ELR (cell line): ENCODE measurements at places on chromosomes 2 and 18.

DNA sequence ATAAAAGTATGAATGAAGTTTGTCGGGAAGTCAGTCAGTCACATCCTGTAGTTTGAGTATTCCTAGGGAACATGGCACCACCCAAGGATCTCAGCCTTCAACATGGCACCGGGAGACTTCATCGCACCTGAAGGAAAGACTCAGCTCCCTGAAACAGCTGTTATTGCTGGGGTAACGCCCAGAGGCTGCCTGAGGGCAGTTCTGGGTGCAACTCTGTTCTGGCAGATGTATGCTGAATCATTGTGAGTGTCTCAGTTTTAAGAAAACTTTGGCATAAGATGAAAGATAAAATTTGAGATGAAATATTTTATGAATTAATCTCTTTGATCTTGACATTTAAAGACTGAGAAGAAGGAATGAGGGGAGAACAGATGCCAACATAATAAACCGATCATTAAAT lies 49.9 kb upstream of the SERPINB2 start:
- no peak for DNase-seq

DNA sequence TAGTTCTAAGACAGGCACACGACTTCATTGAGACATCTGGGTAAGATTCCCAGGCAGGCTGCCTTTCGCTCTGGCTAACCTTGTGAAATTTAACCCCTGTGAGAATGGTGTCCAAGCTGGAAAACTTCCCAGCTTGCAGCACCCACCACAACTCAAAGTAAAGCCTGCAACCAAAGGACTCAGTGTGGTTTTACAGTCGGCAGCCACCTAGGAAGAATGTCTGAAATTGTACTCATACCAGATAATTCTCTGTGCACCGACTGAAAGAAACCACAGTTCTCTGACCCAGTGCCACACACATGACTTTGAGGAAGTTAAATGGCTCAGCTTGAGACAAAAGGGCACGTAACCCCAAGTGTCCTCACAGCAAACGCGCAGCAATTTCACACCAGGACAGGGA lies 125.7 kb downstream of the RBMS1 start:
- DNase-seq: peak; percentile 92

DNA sequence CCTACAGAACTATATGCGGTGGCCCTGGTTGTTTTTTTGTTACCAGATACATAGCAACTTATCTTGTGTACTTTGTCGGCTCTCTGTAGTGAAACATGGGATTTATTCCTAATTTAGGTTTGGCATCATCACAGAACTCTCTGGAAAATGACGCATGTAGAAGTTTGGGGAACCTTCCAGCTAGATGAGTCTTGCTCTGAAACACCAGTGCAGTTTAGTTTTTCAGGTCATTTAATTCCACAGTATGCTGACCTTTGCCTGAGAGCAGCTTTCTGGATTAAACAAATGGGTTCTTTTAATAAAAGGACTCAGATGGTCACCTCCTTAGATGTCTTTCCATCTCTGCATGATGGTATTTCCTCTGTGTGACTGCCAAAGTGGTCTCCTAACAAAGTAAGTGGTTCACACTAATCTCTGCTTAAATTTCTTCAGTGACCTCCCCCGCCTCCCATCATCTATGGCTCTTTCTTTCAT lies 39.9 kb downstream of the MYO3B start:
- no peak for DNase-seq

DNA sequence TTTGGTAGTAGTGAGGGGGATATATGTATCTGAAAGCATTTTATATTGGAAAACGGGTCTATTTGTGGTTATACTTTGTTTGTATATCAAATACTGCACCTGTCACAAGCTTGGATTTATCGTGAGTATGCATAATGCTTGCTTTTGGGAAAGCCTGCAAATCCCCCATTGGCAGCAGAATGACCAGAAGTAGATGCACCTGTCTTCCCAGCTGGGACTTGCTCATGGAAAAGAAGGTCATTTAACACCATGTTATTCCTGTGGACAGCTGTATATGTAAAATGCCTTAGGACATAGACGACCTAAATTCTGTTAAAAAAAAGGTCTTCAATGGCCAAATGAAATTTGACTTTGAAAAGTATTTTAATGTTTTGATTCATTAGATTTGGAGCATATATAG lies 599.4 kb downstream of the XIRP2 start:
- DNase-seq: no peak

- no peak for DNase-seq
Measured at GRCh38 chr2:159098361-159098760, 129.9 kb downstream of the TANC1 start.

DNA sequence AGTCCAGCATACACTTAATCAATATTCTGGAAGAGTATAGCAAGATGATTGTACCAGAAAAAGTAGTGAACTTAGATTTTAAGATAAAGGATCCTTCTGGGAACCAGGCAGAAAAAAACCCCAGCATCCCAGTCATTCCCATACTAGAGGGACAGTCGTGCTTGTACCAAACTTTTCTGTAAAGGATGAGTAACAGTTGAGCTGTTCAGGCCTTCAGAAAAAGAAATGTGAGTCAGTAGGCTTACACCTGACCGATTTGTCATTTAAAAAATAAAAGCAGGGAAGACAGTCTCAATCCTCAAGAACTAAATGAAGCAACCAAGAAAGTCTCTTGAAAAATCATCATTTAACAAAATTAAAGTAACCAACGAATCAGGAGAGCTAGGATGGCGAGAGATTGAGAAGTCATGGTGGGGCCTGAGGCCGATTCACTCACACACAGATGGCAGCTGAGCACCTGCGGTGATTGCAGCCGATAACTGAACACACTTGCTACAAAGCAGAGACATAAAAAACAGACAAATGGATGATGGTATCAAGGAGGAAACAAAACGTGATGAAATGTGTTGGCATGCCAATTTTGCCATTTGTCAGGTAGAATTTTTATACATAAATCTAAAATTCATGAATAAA lies 170.0 kb upstream of the ALKAL2 start:
- DNase-seq: no peak

GRCh38 chr2:179417436-179417949 lies 152.9 kb upstream of the SESTD1 start:
- DNase-seq: no peak

GRCh38 chr2:52995424-52995823 lies 772.2 kb upstream of the CHAC2 start:
- DNase-seq: no peak

DNA sequence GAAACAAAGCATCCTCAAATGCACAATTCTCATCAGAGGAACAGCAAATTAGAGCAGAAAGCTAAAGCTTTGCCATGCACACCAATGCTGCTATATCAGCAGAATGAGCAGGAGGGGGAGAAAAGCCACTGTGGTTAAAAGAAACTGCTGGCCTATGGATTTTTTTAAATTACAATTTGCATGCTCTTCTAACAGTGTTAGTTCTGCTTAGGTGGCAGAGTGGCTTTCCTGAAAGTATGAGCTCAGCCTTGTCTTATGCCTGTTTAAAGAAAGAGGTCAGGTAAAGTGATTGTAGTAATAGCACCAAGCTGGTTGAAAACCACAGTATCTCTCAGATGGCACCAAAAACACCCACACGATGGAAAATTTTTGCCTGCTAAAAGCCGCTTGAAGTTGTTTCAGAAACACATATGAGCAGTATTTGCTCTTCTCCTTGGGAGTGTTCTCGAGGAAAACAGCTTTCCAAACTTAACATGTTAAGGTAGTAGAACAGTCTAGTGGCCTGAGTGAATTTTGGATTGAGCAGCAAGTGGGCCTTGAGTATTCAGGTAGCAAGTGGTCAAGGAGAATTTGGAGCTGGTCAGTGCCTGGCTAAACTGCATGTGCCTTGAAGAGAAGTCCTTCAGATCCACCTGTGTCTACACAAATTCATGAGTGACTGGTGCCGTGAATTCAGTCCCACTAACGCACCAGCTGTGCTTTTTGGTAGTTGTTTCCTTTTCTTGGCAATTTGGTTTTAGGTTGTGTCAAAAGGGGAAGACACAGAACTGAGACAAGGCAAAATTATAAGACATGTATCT lies 19.6 kb upstream of the NDUFV2 start:
- DNase-seq: no peak

DNA sequence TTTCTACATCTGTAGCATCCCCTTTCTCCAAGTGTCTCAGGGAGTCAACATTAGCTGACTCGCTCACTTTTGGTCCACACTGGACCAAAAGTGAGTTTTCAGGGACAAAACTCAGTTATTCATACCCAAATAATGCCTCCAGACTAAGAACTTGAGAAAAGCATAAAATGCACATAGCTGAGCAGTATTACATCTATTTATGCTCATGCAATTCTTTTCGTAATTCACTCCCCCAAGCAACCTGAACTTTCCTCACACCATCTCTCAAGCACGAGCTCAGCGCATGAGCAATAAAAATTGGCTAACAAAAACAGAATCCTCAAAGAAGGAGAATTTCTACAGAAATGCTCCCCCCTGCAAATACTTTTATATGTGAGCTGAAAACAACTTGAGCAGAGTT lies 17.0 kb downstream of the SFT2D3 start:
- DNase-seq: no peak

DNA sequence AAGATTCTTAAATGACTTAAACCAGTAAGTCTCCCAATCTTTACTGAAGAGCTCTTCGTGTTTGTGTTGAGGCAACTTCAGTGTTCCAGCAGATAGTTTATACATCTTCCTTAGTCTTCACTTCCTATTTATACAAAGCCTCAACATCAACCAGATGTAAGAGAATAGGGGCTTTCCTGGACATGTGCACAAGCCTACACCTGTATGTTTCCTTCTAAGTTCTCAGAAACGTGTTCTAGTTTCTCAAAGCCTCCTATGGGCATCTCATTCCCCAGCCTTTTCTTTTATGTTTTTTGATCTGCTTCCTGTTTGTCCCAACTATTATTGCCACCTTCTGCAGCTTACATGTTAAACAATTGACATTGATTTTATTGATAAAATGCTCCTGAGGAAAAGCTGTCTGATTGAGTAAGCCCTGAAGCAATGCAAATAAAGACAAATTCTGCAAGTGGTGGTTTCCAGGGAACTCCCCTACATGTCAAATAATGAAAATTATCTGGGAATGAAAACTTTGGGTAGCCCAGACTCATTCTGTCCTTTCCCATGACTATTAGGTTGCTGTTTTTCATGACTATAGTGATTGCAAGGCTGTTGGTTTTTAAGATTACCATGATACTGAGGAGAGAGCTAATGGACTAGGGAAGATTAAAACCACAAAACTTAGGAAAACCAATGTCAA lies 663.3 kb upstream of the ACVR2A start:
- DNase-seq: no peak

GRCh38 chr18:53764086-53764485 lies 460.4 kb downstream of the MBD2 start:
- no peak for DNase-seq

- no peak for DNase-seq
Measured at GRCh38 chr2:59888015-59888414, 665.4 kb downstream of the BCL11A start.

GRCh38 chr2:122081751-122082150 lies 326.3 kb downstream of the TSN start:
- DNase-seq: no peak

DNA sequence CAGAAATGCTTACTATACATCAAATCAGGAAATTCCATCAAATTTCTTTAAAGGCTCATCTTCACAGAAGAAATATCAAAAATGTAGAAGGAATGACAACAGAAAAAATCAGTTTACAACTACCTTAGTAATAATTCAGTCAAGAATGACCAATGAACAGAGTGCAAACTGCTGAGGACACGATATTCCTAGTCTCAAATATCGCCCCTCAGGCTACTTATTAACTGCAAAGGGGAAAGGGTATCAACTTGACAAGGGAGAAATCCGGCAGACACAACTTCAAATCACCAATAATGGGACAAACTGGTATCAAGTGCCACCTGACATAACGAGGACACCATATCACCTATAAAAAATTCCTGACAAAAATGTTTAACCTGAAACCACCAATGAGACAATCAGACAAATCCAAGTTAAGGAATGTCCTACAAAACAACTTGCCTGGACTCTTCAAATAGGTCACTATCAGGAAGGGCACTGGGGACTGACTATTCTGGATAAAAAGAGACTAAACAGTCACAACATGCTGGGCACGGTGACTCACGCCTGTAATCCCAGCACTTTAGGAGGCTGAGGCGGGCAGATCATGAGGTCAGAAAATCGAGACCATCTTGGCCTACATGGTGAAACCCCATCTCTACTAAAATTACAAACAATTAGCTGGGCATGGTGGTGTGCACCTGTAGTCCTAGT lies 12.8 kb downstream of the COX7A2L start:
- no peak for DNase-seq

DNA sequence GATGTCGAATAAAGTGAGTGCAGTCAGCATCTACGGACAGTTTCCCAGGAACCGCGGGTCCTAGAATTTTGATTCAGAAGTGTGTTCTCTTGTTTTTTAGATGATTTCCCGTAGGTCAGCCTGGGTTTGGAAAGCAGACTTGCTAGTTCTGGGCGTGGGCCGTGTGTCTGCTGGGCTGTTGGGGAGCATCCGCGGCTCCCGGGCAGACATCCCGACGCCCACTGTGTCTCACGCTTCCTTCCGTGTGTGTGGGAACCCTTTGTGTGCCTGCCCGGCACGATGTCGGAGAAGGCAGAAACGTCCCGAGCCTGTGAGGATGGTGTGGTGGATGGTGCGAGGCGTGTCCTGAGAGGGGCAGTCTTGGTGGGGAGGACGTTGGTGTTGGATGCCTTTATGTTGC lies 18.4 kb downstream of the CTDP1 start:
- DNase-seq: no peak

GRCh38 chr2:38554973-38555595 lies 47.6 kb downstream of the HNRNPLL start:
- DNase-seq: peak; percentile 61

GRCh38 chr2:233466991-233467603 lies 99.5 kb downstream of the USP40 start:
- no peak for DNase-seq

- no peak for DNase-seq
Measured at GRCh38 chr2:159199761-159200465, 86.6 kb downstream of the WDSUB1 start.

GRCh38 chr2:226122041-226122440 lies 677.6 kb downstream of the IRS1 start:
- no peak for DNase-seq

DNA sequence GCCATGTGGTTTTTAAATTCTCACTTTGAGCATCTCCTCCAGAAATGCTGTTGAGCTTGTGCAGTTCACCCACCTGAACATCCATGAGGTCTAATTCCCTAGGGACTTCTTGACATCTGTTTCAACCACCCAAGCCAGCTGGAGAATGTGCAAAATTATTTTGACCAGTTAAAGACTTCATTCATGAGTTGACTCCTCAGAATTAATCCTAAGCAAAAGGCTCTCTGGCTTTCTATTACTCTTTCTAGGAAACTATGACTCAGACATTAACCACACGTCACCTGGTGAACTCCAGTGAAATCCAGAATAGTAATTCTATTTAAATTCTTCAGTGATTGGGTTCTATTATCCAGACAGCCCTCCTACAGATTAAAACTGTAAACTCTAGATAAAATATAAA lies 247.5 kb downstream of the NBAS start:
- peak; percentile 66 for DNase-seq

DNA sequence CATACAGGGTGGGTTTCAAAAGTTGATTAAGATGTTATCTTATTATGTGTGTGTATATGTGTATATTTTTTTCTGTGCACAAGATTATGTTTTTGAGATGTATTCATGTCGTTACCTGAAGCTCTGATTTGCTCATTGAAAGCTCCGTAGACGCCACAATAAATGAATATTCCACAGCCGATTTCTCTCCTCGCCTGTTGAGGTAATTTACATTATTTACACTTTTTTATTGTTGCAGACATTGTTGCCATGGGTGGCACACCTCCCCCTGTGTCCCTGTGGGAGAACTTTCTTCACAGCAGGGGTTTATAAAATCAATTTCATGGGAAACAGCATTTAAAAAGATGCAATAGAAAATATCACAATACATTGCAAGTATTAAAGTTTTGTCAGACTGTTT lies 100.6 kb downstream of the GLI2 start:
- DNase-seq: no peak
